ENCODE measurements at places on chromosomes 4 and X.

GRCh38 chr4:119726505-119726904, 97.9 kb upstream of the PDE5A start:
- no peak for DNase-seq

DNA sequence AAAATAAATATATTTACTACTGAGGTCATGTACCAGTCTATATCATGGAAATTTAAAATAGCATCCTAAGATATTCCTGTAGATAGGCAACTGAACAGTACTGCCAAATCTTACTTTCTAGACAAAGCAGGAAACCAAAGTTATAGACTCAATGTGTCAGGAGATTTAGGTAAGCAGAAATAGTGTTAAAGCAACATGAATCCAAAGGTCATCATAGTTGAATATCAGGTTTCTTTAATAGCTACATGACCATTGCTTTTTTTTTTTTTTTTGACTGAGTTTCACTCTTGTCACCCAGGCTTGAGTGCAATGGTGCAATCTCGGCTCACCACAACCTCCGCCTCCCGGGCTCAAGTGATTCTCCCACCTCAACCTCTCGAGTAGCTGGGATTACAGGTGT, 20.2 kb upstream of the ACSL4 start:
- no peak for DNase-seq

- DNase-seq: no peak
Measured at GRCh38 chr4:8765084-8765483, 106.6 kb downstream of the HMX1 start.

- DNase-seq: no peak
Measured at GRCh38 chrX:22912616-22913015, 87.1 kb upstream of the DDX53 start.

DNA sequence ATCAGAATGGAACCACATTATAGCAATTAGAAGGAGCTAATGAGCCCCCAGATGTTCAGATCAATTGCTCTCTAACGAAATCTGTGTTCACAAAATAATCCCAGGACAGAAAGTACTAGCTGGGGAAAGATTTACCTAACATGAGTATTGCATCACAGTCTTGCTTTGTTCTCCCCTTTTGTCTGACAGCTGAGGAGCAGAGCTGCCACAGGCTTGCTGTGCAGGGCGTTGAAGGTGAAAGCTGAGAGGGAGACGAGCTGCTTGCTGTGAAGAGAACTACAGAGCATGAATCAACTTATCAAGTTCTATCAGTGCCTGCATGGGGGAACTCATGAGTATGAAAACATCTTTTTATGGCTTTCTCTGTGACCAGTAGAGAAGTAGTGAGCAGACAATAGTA, 441.2 kb downstream of the CENPC start:
- DNase-seq: no peak

DNA sequence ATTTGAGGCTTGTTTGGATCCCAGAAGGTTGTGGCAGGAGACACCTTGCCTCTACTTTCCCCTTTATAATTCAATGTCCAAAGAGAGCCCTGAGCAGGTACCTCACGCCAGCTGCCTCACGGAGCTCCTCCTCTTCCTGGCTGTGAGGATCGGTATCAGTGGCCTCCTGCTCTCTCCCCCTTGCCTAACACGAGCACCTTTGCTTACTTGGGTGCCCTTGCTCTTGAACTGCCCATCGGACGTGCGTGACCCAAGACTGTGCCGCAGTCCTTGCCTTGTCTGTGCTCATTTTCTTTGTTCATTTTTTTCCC, 27.8 kb upstream of the MSANTD1 start:
- DNase-seq: no peak

- no peak for DNase-seq
Measured at GRCh38 chr4:170497112-170497511, 407.4 kb upstream of the AADAT start.

- no peak for DNase-seq
Measured at GRCh38 chrX:80602036-80602860, 182.0 kb downstream of the TENT5D start.

- no peak for DNase-seq
Measured at GRCh38 chrX:139738581-139738980, 30.6 kb upstream of the MCF2 start.

DNA sequence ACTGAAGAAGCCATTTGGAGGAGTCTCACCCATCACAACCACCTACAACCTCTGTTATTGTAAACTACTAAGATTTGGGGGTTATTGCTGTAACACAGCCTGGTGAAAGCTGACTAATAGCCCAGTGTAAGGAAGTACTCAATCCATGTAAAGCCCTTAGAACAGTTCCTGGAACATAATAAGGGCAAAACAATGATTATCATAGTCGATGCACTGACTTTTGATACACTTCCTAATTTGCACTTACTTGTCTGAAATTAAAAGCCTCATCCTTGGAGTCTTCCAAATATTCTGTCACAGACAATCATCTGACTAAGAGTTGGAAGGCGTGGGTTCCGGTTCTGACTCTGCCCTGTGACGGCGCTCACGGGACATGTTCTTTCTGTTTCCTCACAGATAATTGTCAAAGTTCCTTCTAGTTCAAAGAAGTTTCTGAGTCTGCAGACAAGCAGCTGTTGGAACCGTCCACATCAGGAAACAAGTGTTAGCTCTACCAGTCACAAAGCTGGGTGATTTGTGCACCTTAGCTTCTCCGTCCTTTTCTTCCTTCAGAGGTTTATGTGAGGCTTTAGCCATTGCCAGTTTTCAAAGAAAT, 33.4 kb upstream of the RASGEF1B start:
- DNase-seq: no peak

DNA sequence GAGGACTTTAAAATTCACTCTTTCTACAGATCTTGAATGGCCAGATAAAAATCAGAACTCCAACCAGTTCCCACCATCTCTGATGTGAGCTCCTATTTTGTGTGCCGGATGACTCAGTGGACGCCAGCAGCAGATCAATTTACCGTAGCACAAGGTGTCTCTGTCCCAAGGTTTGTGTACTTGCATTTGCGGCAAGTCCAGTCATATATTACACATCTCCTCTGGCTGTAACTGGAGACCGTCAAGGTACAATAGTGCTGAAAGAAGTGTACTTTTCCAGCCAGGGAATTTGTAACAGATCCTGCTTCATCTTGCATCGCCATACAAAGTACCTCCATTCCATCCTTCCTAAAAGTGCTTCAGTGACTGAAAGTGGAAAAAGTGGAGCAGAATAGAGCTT, 108.2 kb upstream of the SORBS2 start:
- no peak for DNase-seq

- DNase-seq: no peak
Measured at GRCh38 chr4:7947927-7948326, 8.3 kb upstream of the AFAP1 start.

GRCh38 chr4:138190452-138190858, 51.7 kb downstream of the SLC7A11 start:
- DNase-seq: no peak

DNA sequence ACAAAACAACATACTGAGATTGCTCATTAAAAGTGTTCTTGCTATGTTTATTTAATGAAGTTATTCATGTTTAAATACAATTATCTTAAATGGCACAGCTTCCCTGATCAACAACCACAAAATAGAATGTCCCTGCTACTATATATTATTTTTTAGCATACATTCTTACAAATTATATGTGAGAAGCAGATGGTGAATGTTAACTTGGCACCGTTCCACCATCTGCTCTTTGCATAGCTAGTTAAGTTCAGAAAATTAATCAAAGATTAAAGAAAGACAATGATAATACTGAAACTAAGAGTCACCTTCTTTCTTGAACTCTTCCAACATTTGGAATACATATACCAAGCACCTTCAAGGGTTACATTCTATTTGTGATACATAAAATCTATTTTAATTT, 94.2 kb downstream of the PPP3CA start:
- DNase-seq: no peak

- DNase-seq: no peak
Measured at GRCh38 chr4:69994782-69995181, 984 bp upstream of the STATH start.

DNA sequence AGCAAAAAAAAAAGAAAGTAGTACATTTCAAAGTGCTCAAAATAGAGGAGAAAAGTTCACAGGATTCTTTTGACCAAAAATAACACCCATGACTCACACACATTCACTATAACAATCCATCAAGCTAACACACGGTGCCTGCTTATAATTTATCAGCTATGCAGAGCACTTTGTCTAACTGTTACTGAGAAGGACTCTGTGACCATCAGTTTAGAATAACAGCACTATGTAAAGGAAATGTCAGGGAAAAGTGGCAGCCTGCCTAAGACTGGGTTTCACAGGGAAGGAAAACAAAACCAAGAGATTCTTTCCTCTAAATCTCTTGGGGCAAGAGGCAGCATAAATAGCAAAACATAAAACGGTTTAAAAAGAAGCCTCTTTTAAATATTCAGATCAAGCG, 54.8 kb downstream of the CCDC149 start:
- DNase-seq: no peak

GRCh38 chr4:6193399-6193798, 7.0 kb downstream of the JAKMIP1 start:
- no peak for DNase-seq

DNA sequence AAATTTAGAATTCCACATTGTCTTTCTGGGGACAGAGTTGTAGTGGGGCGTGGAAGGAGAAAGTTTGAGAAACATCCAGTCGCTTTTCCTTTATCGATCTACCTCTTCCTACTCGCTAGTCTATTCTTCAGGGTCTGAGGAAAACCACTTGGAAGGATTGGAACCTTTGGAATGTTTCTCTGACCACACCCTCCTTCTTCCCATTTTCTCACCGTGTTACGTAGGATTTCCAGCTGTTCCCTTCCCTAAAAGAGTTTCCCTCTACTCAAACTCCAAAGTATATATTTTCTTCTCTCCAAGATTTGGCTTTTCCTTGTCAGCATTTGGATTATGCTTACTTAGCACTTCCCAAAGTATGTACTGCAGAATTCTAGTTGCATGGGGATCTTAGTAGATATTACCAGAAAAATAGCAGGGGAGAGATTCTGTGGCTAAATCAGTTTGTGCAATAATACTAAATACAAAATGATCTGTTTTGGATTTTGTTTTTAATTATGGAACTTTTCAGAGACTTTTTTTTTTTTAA, 4.9 kb downstream of the ENPEP start:
- no peak for DNase-seq

GRCh38 chr4:137998666-137999429, 243.3 kb downstream of the SLC7A11 start:
- no peak for DNase-seq

GRCh38 chrX:133513123-133513522, 97.8 kb upstream of the GPC4 start:
- DNase-seq: no peak

GRCh38 chr4:105587841-105588240, 35.4 kb downstream of the ARHGEF38 start:
- DNase-seq: no peak

DNA sequence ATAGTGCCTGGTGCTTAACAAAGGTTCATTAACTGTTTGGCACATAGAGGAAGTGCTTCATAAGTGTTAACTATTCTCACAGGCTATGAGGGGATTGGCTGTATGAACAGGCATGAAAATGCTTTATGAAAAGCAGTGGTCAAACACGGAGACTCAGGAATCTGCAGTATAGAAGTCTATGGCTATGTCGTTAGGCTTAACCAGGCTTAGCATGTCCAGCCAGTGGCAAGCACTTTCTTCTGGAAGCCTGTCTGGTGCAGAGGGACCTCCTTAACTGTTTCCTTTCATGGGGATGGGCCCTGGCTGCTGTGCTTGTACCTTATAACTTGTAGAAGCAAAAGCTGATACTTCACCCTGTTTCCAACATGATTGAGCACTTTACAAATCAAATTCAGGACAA, 78.4 kb downstream of the PPEF2 start:
- DNase-seq: no peak

DNA sequence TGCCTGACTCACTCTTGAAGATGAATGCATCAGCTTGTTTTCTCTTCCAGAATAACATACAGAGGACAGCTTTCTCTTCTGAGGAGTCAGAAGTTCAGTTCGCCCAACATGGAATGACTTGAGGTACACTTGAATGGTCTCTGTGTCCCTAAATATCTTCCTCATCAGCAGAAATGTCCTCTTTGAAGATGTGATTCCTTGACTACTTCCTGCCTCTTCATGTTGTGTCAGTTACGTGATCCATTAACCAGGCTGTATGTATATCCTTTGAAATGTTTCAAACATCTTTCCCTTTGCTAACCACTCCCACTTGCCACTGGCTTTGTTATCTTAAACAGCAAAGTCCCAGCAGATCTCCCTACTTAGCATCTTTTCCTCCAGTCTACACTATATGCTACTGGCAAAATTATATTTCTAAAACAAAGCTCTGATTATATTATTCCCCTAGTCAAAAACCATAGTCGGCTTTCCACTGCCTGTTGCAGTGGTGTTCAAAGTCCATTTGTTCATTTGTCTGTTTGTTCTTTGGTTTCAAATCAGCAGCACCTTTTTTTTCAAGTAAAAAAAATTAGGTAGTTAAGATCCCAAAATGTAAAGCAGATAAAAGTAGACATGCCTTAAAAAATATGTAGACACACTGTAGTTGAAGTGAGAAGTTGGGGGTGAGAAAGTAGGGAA, 82.1 kb upstream of the PAK3 start:
- DNase-seq: no peak

GRCh38 chr4:97027728-97028410, 1115.4 kb downstream of the STPG2 start:
- no peak for DNase-seq

GRCh38 chrX:110669572-110669971, 126.0 kb downstream of the CHRDL1 start:
- DNase-seq: no peak

DNA sequence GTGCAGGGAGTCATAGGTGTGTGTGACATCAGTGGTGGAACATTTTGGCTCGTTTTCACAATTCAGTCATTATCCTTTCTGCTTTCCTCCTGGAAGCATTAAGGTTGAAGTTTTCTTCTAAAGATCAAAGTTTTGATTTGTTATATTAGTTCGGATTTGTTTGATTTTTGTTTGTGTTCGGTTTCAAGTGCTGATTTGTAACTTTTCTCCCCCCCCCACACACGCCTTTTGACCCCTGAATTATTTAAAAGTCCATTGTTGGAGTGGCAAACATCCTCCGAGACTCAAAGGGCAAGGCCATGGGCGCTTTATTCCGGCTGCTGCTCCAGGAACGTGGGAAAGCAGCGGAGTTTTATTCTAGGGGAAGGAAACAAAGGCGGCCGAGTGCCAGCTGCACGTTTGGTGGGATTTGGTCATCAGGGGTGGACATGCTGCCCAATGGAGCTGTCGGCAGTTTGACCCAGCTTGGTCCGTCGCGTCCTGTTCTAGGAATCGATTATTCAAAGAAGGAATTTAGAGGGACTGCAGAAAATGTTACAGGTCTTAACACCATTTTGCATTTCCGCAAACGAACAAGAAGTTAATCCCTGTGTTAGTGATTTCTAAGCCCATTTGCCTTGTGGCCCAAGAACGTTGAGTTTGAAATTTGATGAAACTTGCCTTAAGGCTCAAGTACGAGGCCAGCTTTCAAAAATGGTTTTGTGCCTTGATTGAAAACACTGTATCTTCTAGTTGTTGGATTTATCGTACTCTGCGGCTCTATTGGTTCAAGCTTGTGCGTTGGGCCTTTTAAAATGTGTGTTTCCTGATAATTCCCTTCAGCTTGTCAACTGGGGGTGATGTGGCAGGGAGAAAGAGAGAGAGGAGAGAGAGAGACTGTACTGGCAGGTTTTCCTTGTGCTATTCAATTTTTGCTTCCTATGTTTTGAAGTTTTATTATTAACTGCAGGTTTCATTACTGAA, 565 bp upstream of the ZNF41 start:
- DNase-seq: no peak

GRCh38 chrX:97030947-97031346, 147.2 kb downstream of the RPA4 start:
- no peak for DNase-seq

Data from activated T-helper 1 cell treated with anti-CD3 and anti-CD28 coated beads, Interleukin-2, amount 50 U/mL, for 16 hours (primary cell).